ENCODE measurements at places on chromosomes 2 and 18. TPM values are rescaled to one million over a fixed set of nuclear protein-coding genes. Genes with fewer than 3 reads are reported as not detected.

Gene MBP
- total RNA-seq, result 221 TPM

Gene ERFE
- total RNA-seq, result 4.0 TPM

Gene DSEL
- total RNA-seq, result 28.0 TPM

Gene NYAP2
- total RNA-seq, result not detected

DNA sequence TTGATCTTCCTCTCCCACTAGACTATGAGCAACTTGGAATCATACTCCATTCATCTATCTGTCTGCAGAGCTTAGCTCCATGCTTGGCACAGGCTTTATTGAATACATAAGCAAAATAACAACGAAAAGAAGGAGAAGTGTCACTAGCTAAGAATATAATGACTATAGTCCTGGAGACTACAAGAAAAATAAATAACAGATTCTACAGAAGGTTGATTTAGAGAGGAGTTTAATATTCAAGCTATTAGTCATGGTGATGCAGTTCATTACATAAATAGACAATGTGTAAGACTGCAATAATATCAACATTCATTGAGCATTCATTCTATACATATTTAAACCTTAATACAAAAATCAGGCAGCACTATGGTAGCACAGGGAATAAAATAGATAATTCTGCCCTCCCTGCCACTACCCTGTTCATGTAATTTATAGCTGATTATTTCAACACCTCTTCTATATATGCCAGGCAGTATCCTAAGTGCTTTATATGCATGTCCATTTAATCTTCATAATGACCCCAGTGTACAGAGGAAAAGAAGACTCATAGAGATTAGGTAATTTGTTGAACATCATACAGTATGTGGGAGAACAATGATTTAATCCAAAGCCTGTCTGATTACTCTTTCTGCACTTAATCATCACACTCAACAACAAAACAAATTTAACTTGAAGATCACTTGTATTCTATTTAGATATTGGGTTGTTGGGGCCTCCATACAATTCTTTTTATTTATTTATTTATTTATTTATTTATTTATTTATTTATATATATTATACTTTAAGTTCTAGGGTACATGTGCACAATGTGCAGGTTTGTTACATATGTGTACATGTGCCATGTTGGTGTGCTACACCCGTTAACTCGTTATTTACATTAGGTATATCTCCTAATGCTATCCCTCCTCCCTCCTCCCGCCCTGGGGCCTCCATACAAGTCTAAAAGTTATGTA, 165.3 kb downstream of the RNF152 start:
- H3K36me3 ChIP-seq, result no peaks in the 10 kb centered on the region
- no peaks in the 10 kb centered on the region for H3K4me1 ChIP-seq
- no peaks in the 10 kb centered on the region for H3K27me3 ChIP-seq
- H3K27ac ChIP-seq, result no peak overlapping the region
- no peak for DNase-seq

- no peaks in the 10 kb centered on the region for H3K4me1 ChIP-seq
- H3K36me3 ChIP-seq, result no peaks in the 10 kb centered on the region
- no peak overlapping the region for H3K4me3 ChIP-seq
- H3K27me3 ChIP-seq, result no peaks in the 10 kb centered on the region
- no peak for DNase-seq
Observed at GRCh38 chr2:17196380-17196779, 321.9 kb downstream of the RAD51AP2 start.

- H3K4me1 ChIP-seq, result no peaks in the 10 kb centered on the region
- no peak overlapping the region for H3K4me3 ChIP-seq
- H3K36me3 ChIP-seq, result no peaks in the 10 kb centered on the region
- DNase-seq, result no peak
- no peak overlapping the region for H3K27ac ChIP-seq
Observed at GRCh38 chr18:79816092-79816491, 18.4 kb downstream of the KCNG2 start.
